HFFc6 (cell line): ENCODE measurements at places on chromosomes 5 and 9.

GRCh38 chr9:8825585-8826147 is 1026.1 kb upstream of the DMAC1 start:
- no peak for DNase-seq

DNA sequence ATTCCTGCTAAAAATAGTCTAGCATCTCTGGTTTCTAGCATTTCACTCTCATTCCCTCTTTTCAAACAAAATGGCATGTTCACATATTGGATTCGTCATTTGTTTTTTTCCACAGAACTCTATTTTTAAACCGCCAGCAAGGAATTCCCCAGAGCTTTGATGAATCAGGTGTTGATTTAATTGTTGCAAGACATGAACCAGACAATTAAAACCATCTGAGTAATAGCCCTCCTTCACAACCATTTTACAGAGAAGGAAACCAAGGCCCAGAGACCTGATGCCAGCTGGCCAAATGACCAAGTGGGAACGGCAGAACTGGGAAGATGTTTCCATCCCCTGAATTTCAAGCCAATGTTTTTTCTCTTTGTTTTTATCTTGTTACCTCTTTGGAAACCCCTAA is 167.0 kb downstream of the CAAP1 start:
- DNase-seq: no peak

DNA sequence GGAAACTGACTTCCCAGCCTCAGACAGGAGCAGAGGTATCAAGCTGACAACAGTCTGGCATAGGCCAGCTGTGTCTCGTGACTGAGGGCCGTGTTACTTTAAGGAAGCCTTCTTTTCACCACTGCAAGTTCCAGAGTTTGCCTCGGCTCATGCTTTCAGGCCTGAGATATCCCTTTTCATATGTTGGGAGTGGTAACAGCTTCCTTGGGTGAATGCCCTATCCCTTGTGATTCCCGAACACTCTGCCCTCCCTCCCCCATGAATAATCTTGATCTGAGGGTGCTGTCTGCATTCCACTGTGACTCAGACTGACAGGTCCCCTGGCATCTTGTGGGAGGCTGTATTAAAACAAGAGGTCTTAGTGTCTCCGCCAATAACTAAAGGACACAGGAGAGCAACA is 49.7 kb upstream of the ARL15 start:
- peak; percentile 54 for DNase-seq

DNA sequence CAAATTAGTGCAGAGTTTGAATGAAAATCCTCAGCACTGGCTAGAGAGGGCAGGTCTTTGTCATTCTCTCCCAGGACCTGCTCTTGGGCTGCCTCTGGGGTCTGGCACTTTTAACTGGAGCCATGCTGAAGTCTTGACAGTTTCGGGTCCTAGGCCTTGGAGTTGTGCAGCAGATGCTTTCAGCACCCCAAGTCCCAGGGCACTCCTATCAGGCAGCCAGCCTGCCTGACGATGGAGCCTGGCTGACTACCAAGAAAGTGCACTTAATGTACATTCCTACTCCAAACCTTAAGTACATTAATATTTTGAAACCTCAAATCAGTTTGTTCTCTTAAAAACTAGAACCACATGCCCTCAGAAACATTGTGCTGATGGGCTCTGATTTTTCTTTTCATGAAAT is 69.3 kb upstream of the CXCL14 start:
- no peak for DNase-seq

GRCh38 chr5:167821151-167821550 is 470.3 kb upstream of the WWC1 start:
- DNase-seq: no peak

DNA sequence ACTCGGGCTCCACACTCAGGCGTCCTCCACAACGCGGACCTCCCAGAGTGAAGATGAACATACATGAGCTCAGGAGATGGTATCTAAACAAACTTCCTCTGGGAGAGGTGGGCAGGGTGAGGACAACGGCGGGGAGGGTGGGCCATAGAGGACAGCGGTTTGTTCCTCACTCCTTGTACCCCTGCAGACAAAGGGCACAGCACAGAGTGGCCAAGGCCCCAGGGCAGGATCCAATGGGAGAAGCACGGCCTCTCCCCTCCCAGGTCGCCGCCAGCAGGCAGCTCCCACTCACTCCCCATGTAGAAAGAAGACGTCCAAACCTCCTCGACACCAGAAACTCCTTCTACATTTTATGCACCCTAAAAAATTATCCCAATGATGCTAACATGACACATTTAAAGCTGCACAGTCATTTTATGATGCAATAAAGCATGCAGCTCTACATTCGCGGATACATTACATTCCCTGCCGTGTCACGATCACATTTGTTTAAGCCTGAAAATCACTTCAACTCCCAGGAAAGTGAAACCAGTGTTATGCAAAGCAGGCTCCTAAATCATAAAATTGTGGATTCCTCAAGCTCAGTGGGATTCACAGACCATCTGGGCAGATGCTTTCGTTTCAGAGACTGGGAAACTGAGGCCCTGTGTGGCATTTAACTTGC is 87.5 kb upstream of the SARDH start:
- peak; percentile 71 for DNase-seq

- DNase-seq: no peak
Observed at GRCh38 chr9:98176391-98177259, 15.8 kb downstream of the CORO2A start.

- no peak for DNase-seq
Observed at GRCh38 chr5:54146390-54146789, 164.0 kb downstream of the ARL15 start.

GRCh38 chr5:133445744-133446143 is 166.6 kb downstream of the FSTL4 start:
- DNase-seq: no peak

GRCh38 chr5:149448831-149449714 is 70.0 kb upstream of the IL17B start:
- DNase-seq: no peak

- DNase-seq: no peak
Observed at GRCh38 chr9:108078375-108078774, 588.8 kb upstream of the KLF4 start.

DNA sequence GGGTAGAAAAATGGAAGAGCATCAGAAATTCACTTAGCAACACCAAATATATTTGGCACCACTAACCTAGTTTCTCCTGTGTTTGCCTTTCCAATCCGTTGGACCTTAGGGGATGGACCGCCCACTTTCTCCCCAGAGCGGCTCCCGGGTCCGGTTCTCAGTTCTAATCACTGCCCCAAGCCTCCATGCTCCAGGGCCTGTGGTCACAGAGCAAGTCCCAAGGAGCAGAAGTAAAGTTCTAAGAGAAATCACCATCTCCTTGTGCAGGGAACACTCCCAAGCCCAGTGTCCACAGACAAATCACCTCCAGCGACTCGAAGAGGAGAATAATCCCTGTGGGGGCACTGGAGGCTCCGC is 728 bp upstream of the SLC1A1 start:
- no peak for DNase-seq

- no peak for DNase-seq
Observed at GRCh38 chr5:36658038-36658756, 51.8 kb downstream of the SLC1A3 start.

DNA sequence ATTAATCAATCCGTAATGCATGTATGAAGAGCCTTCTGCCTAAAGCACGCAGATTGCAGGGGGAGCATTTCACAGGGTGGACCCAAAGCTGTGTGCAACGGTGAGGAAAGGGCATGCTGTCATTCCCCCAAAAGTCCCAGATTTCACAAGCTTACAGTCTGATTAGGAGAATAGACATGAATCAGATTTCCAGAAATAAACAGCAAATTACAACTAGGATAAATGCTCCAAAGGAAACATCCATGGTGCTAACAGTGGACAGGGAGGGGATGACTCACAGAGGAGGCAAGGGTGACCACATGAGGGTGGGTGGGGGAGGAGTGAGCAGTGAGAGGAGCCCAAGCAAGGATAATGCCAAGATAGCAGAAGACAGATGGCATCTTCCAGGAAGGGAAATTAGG is 258.4 kb upstream of the TAS2R1 start:
- peak; percentile 79 for DNase-seq

DNA sequence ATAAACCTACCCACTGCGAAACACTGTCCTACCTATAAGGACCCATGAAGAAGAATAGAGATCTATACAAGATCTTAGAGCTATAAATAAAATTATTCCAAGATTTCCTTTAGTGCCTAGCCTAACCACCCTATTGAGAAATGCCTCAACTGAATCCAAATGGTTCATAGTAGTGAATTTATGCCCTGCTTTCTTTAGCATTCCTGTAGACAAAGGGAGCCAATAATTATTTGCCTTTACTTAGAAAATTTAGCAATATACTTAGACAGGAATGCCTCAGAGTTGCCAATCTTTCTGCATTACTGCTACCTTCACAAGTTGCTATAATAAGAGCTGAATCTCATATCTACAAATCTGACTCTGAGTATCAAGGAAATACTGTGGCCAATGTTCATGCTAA is 62.6 kb downstream of the PUM3 start:
- no peak for DNase-seq

DNA sequence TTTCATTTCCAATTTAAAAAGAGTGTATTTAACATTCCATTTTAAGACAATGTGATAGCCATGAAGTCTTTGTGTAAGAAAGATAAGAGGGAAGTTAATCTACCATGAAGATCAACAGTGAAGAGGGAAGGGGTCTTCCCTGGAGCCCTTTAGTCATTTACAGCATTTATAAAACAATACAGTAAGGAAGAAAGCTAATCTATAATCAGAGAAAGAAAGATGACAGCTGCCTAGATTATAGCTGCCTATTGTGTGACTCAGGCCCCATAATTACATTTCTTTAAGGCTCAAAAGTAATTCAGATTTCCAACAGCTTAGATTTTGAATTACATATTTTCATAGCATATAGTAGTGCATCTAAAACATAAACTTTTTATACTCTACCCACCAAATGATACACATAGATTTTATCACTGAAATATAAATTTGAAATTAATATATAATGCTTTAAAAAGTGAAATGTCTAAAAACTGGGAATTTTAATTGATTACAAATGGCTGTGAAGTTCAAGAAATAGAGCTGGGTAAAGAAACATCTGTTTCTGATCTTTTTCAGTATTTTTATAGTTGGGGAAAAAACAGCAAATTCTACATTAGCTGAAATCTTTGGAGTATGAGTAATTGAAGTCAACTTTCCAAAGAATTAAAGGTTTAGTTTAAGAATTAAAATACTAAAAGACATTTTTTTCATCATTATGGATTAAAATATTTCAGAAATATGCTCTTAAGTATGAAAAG is 89.6 kb downstream of the RIC1 start:
- peak; percentile 35 for DNase-seq

DNA sequence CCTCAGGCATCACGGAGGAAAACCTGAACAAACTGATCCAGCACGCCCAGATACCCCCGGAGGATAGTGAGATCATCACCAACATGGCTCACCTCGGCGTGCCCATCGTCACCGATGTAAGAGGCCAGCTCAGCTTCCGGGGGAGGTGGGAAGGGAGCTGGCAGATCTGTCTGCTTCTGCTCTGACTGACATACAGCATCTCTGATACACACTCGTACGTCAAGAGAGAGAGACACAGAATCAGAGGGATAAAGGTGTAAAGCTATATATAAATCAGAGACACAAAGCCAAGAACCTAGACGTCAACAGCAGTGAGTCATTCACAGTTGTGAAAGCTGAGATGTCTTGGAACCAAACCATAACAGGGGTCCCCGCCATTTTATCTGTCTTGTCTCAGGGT is 30.1 kb upstream of the CFAP157 start:
- no peak for DNase-seq

GRCh38 chr5:38319491-38319890 is 61.1 kb downstream of the EGFLAM start:
- no peak for DNase-seq

DNA sequence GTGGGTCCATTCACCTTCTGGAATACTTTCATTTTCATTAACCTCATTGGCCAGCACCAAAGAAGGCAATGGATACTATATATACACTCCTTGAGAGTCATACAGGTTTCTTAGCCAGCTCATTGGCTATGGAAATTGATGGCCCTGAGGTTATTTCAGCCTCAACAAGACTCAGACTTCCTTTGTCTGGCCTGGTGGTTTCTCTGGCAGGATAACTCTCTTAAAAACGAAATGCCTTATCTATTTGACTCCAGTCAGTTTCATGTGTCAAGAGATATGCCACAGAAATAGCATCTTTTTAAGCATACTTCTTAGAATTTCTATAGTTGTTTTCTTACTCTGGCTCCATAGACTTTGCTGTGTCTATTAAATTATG is 28.9 kb downstream of the CDH9 start:
- DNase-seq: no peak

DNA sequence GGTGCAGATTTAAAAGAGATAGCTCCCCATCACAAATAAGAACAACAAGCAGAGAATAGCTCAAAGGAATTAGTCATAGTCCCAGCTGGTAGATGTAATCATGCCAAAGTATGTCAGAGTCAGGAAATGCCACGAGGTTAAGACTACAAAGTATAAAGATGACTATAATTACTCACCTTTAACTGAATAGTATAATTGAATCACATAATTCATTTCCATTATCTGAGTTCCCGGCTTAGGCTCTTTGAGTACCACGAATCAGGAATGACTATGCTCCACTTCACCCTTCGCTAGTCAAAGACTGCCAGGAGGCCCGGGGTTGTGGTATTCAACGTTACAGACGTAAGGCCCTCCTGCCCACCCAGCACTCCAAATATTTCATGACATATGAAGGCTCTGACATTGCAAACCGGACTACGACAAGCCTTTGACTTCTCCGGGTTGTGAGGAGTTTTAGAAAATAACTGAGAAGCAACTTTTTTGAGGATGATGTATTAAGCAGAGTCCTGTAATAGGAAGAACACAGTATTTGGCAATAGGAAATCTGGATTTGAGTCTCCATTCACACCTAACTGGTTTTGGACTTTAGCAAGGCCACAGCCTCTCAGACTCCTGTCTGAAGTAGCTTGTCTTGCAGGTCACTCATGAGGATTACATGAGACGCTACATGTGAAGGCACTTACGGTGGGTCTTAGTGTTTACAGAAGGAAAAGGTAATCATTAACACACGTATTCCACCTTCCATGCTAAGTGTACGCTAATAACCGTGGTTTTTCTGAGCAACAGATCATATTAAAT is 64.6 kb downstream of the ENC1 start:
- DNase-seq: peak; percentile 86

DNA sequence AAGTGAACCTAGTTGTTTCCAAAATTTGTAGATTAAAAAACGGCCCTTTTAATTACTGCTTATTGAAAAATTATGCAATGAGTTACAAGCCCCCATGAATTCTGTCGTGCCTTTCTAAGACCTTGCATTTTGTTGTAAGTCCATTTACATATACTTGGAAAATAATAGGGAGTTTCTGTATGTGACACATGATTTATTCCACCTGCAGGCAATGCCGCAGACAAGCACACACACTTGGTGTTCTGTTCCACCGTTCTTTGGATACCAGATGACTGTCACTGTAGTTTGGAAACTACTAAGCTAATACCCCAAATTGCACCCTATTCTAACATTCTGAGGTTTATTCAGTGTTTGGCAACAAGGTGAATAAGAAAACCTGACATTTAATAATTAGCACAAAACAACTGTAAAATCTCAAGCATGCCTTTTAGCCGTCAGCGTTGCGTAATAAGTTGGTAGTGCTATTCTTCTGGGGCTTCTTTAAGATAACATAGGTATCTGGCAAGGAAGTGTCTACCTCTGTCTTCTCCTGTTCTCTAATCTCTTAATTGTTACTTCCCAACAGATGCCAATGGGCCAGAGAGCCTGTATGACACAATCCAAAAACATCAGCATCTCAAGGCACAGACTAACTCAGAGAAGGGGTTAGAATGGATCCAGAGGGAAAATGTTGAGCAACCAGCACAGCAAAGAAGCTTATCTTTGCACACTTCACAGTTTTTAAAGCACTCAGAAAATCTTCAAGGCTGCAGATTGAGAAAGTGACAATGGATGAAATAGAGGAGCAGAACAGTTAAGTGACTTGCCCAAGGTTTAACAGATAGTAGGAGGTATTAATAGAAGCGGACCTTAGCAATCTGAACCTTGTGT is 48.2 kb upstream of the DPYSL3 start:
- DNase-seq: no peak

GRCh38 chr5:4337519-4337918 is 741.9 kb downstream of the IRX1 start:
- no peak for DNase-seq
